Left lung (tissue), 14 donors: ENCODE measurements at places on chromosomes 2 and 18. TPM values are rescaled to one million over a fixed set of nuclear protein-coding genes. Genes with fewer than 3 reads are reported as not detected.
A peak's percentile ranks its signal among the peaks of the same experiment; 100 is the strongest.

The CAPN14 gene
- total RNA-seq: 0.26 TPM

The FSHR gene
- total RNA-seq: not detected

The BOLL gene
- total RNA-seq: not detected

DNA sequence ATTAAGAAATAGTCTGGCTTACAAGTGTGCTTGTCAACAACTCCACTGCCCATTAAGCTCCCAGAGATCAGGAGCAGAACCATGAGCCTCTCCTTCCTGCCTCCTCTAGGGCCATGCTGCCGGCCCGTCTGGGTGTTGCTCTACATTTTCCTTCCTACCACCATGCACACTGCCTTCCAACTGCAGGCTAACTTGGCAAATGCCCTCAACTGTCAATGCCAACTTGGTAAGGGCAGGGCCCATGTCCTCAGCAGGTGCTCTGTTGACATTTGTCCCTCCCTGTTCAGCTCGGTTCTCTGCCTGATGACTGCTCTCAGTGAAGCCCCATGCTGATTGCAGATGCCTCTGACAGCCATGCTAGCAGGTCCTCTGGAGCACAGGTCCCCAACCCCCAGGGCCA is 345.2 kb downstream of the ALK start:
- no peaks in the 10 kb centered on the region for H3K4me1 ChIP-seq
- H3K36me3 ChIP-seq: no peaks in the 10 kb centered on the region
- no peak overlapping the region for H3K27ac ChIP-seq
- no peak overlapping the region for H3K4me3 ChIP-seq

- no peaks in the 10 kb centered on the region for H3K36me3 ChIP-seq
- DNase-seq: no peak
- H3K4me1 ChIP-seq: no peaks in the 10 kb centered on the region
- H3K4me3 ChIP-seq: no peak overlapping the region
These were observed 288.5 kb downstream of the PDE11A start for GRCh38 chr2:177783835-177784744.

- no peaks in the 10 kb centered on the region for H3K27me3 ChIP-seq
- DNase-seq: no peak
- H3K4me1 ChIP-seq: no peaks in the 10 kb centered on the region
- no peak overlapping the region for H3K27ac ChIP-seq
- H3K4me3 ChIP-seq: no peak overlapping the region
These were observed 22.4 kb upstream of the EML6 start for GRCh38 chr2:54701029-54701428.

DNA sequence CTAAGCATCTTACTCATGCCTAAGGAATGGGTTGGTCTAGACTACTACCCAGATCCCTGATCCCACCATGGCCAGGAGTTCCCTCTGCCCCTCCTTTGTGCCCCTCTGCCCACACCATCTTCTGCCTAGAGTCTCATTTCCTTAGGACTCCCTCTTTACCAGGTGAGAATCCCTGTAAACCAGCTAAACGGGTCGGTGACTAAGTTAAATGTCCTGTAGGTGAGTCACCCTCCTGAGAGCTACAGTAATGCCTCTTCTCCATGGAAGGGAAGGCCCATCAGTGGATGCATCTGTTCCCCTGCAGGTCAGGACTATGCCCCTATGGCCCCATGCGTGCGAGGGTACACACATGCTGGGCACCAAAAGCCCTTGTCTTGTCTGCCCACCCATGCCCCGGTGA is 25.4 kb downstream of the PTGR3 start:
- no peak overlapping the region for H3K4me3 ChIP-seq
- H3K27me3 ChIP-seq: no peaks in the 10 kb centered on the region
- H3K36me3 ChIP-seq: no peaks in the 10 kb centered on the region
- H3K4me1 ChIP-seq: no peaks in the 10 kb centered on the region

GRCh38 chr2:121648206-121649148 is 785 bp downstream of the CLASP1 start:
- no peaks in the 10 kb centered on the region for H3K36me3 ChIP-seq
- DNase-seq: peak; percentile 46
- H3K27ac ChIP-seq: peak overlapping the region; percentile 95
- H3K27me3 ChIP-seq: no peaks in the 10 kb centered on the region

DNA sequence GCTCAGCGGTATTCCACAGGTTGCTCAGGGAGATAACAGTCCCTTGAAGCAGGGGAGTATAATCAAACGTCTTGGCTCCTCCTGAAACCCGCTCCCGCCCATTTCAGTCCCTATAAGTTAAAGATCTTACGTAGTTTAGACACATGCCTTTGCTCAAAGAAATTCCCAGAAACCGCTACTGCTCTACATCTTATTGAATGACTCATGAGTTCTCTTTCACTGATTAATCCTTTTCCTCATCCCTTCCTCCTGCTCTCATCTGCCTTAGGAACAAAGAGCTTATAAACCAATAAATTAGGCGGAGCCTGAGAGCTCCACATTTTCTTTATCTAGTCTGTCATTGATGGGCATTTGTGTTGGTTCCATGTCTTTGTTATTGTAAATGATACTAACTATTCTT is 4.2 kb upstream of the SERPINB4 start:
- no peaks in the 10 kb centered on the region for H3K36me3 ChIP-seq
- no peak overlapping the region for H3K4me3 ChIP-seq
- DNase-seq: no peak
- H3K27me3 ChIP-seq: no peaks in the 10 kb centered on the region
- no peaks in the 10 kb centered on the region for H3K4me1 ChIP-seq

DNA sequence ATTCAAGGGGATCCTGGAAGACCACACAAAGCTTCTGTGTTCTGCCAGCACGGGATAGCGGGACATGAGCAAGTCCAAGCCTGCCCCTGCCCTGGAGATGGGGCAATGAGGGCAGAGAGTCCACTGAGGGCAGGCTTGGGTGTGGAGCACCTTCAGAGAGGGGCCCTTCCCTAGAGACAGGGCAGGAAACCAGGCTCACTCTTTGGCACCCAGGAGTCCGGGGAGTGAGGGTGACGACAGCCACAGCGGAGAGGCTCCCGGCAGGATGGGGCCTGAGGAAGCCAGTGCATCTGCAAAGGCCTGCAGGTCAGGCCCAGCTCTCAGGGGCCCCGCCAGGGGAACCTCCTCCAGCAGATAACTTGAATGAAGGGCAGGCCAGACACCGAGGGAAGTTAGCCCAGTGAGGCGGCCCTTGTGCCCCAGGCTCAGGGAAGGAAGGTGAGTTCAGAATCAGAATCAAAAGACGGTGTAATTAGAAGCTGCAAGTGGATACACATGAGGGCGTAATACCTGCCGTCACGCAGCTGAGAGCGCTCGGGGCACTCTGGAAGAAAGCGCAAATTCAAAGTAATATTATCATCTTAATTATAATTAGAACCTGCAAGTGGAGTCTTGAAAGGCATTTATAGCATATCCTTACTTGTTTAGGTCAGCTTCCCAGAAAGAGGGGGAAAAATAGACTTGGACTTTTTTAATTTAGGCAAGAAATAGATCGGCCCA is 142.6 kb upstream of the LGALSL start:
- H3K4me1 ChIP-seq: peaks cover 13% of the 10 kb centered on the region
- H3K27me3 ChIP-seq: no peaks in the 10 kb centered on the region
- DNase-seq: no peak
- peak overlapping the region; percentile 28 for H3K27ac ChIP-seq
- no peaks in the 10 kb centered on the region for H3K36me3 ChIP-seq
- no peak overlapping the region for H3K4me3 ChIP-seq

DNA sequence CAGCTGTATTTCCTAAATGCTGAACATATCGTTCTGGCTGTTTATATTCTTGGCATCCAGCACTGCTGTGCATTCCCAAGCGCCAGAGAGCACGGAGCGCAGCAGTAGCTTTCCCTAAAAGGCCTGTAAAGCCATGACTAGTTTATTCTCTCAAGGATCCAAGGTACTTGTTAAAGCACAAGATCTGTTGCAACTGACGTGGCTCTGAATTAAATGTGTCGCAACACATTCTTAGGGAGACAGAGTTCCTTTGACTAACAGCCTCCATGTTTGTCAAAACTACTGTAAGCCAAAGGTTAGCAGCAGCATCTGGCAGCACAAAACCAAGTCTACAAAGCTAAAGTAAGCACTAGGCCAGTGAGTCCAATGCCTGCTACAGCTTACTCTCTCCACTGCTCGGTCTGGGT is 188.6 kb upstream of the FN1 start:
- H3K27ac ChIP-seq: peak overlapping the region; percentile 76
- DNase-seq: peak; percentile 60
- H3K27me3 ChIP-seq: no peaks in the 10 kb centered on the region
- H3K4me3 ChIP-seq: no peak overlapping the region
- no peaks in the 10 kb centered on the region for H3K36me3 ChIP-seq

DNA sequence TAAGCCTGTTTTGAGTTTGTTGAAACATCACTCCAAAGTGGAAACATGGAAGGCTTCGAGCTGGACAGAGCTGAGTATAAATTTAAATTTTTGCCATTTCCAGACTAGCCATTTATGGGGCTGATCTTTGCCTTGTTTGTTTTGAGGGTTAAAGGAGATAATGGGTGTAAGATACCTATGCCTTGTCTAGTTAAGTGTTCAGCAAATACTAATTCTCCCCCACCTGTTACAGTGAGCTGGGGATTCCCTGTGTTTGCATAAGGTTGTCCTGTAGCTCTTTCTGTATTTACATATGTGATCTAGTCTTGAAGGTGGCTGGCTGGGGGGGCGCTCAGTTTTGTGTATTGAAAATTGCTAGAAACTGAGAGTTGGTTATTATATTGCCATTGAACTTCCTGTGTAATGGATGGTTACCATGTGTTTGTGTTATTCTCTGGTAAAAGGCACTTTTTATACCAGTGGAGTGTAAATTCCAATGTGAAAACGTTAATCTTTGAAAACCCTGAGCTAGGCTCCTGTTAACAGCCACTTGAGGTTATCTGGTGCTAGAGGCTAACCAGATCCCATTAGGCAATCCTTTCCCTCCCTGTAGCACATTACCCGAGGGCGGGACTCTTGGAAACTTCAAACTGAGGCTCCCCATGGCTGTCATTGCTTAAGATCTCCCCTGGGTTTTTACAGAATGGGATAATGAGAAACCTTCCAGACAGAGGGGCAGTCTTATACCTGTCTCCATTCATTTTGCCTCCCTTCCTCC is 26.7 kb downstream of the TANC1 start:
- no peak for DNase-seq
- H3K27me3 ChIP-seq: no peaks in the 10 kb centered on the region
- H3K36me3 ChIP-seq: no peaks in the 10 kb centered on the region
- peaks cover 44% of the 10 kb centered on the region for H3K4me1 ChIP-seq
- H3K27ac ChIP-seq: no peak overlapping the region
